Cortex of kidney (tissue), 1 donor: ENCODE measurements at places on chromosomes 12 and 14.

DNA sequence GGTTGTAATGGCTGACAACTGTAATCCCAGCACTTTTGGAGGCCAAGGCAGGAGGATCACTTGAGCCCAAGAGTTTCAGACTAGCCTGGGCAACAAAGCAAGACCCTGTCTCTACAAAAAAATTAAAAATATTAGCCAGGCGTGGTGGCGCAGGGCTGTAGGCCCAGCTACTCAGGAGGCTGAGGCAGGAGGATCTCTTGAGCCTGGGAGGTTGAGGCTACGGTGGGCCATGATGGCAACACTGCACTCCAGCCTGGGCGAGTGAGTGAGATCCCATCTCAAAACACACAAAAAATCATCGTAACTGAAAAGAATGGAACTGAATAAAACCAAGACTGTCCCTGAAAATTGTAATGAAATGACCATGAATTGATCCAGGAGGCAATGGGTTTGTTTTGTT, 6.1 kb downstream of the CAMKK2 start:
- DNase-seq: no peak

DNA sequence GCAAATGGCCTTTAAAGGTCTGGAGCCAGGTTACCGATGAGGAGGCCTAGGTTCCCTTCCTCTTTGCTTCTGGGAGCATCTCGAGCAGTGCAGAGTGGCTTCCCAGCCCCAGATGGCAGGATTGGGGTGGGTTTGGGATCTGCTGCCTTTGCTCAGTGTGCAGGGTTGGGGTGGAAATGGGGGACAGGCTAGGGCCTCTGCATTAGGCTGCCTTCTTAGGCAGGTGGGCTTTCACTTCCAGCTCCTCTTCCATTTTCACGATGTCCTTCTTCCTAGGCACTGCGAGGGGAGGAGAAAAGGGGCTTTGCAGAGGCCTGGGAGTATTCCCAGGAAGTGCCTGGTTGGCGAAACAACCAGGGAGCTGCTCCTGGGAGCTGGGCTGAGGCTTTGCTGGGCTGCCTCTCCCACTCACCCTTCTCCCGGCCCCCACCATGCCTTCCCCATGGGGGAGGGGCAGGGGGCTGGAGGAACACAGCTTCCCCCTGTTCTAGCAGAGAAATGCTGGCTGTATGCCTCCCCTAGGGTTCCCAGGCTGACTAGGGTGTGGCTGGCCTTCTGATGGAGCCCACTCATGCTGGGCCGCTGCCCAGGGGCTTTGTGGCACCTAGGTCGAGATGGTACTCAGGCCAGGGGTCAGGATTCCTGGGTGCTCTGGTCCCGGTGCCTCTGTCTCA, 2.4 kb downstream of the NR4A1 start:
- DNase-seq: no peak

DNA sequence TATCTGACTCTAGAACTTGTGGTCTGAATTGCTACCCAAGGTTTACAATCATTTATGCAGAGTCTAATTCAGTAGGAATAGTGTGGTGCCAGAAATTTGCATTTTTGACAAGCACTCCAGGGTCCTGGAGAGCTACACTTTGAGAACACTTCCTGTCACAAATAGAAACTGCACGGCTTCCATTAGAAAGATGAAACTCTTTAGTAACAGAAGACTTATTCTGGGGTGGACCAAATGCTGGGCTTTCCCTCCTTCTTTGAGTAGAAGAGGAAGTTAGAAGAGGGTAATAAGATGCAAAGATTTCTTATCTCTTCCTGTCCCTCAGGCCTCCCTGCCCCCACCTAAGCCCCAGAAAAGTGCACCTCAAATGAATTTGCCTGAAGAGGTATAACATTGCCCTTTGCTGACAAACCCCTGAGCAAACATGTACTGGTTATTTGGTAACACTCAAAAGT, 28.4 kb downstream of the DGLUCY start:
- no peak for DNase-seq

DNA sequence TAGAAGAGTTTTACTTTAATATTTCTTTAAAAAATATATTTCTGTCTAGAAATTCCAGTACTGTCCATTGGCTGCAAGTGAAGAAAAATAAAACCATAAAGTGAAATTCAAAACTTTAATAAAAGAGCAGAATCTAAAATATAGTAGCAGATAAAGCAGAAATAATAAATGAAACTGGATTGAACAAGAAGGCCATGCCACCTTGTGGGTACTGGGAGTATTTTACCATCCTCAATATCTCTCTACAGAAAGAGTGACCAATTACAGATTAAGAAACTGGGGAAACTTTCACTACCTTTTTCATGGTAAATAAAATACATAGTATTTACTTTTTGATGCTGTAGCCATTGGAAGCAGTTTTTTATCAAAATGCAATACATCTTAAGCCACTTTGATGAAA, 220.5 kb downstream of the BCAT1 start:
- DNase-seq: no peak

DNA sequence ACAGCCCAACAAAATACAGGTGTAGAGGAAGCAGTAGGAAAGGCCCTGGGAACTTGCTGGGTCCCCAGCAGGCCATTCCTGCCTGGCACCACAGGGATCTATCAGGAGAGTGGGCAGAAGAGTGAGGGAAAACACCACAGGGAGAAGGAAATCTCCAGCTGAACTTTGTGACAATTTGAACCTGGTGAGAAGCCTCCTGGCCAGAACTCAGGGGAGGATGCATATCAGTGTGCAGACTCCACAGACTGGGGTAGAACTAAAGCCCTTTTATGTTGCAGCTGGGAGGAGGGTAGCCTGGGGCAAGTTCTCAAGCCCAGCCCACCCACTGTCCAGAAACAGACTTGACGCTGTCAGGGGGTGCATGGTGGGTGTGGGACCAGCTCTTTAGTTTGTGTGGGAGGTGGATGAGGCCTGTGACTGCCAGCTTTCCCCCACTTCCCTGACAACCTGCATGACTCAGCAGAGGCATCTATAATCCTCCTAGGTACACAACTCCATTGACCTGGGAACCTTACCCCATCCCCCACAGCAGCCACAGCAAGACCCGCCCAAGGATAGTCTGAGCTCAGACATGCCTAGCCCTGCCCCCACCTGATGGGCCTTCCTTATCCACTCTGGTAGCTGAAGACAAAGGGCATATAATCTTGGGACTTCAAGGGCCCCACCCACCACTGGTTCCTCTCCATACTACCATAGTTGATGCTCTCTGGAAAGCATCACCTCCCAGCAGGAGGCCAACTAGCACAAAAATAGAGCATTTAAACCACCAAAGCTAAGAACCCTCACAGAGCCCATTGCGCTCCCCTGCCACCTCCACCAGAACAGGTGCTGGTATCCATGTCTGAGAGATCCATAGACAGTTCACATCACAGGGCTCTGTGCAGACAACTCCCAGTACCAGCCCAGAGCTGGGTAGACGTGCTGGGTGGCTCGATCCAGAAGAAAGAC, 28.9 kb downstream of the PNN start:
- DNase-seq: no peak

DNA sequence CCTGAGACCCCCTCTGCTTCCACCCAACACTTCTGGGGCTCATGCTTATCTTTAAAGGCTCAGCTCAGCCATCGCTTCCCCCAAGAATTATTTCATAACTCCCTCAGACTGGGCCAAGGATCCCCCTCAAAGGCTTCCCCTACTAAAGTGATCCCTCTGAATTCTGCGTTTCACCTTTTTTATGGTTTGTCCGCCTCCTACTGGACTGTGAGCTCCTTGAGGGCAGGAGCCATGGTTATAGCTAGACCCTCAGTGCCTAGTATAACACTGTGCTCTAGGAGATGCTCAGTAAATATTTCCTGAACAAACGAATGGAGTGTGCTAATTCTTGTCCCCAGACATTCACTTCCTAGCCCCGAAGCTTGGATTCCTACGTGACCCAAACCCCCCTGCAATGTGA, 20.5 kb upstream of the SRRM4 start:
- DNase-seq: no peak

GRCh38 chr12:74033531-74033930, 504.1 kb upstream of the ATXN7L3B start:
- no peak for DNase-seq

DNA sequence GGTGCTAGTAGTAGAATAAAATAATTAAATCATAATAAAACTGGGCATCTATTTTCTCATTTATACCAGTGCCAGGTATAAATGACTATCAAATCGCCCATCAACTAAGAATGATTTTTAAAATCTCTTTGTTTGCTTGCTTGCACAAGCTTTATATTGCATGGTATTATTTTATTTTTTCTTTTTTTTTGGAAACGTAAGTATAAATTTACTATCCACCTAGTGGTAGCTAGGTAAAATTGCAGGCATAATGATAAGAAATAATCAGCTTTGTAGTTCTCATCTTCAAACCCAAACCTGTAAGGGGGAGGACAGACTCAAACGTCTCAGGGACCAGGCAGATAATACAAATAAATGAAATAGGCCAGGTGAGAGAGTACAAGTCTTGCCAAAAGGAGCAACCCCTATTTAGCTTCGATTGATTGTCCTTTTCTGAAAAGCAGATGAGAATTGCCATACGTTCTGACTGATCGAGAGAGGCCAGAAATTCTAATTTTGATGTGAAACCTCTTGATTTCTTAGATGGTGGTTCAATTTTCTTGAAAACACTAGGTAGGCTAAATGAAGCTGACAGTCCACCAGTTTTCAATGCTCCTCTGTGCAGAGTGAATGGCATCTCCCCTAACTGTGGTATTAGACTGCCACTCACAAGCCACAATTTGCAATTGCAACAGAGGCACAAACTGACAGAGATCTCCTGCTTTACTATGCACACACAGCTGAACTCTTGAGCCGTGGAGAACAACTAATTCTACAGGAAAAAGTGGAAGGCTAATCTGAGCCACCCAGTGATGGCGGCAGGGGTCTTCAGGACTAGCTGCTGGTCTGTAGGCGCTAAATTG, 189.3 kb downstream of the DACT1 start:
- DNase-seq: no peak

DNA sequence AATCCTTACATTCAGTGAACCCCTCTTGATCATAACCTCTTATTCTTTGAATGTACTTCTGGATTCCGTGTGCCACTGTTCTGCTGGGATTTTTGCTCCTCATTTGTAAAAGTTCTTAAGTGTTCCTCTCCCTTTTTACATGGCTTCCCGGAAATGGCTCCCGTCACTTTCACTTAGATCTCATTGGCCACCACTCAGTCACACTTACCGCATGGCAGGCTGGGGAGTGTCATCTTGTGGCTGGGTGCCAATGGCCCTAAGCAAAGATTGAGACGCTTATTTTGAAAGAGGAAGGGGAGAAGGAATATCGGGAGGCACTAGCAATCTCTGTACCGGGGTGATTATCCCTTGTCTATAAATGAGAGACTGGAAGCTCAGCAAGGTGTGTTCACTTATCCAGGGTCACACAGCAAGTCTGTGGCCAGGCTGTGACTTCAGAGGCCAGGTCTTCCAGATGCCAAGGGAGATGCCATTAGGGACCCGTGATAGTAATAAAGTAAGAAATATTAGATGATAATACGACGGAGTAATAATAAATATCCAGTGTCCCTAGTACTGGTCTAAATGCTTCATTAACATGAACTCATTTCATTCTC, 68.8 kb downstream of the RNFT2 start:
- no peak for DNase-seq

DNA sequence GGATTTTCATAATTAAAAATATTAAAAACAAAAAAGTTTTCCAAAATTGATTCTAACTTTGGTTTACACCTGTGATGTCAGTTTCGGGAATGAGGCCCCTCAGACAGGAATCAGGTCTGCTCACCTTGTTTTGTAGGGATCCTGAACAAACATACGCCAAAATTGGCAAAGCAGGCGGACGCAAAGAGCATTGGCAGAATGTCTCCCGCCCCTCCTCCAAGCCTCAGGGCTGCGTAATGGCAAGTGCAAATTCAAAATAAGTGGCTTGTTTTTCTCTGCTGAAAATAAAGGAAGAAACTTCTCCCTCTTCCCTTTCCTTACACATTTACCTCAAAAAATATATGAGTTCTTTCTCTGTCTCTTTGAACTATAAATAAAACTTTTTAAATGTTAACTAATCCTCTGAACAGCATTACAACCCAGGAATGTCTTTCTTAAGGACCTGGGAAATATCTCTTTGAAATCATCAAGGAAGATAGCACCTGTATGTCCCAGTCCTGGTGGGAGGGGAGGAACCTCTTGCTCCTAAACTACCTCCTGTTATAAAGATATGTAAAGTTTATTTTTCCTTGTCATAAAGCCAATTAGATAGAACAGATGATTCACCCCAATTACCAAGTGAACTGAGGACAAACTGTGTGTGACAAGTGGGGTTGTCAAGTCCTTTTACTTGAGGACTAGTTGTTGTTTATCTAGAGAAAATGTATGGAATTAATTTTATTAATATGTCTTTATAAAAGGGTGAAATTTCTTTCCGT, 16.5 kb downstream of the OR6J1 start:
- no peak for DNase-seq

- DNase-seq: no peak
Measured at GRCh38 chr12:52434760-52435530, 774 bp upstream of the KRT75 start.

DNA sequence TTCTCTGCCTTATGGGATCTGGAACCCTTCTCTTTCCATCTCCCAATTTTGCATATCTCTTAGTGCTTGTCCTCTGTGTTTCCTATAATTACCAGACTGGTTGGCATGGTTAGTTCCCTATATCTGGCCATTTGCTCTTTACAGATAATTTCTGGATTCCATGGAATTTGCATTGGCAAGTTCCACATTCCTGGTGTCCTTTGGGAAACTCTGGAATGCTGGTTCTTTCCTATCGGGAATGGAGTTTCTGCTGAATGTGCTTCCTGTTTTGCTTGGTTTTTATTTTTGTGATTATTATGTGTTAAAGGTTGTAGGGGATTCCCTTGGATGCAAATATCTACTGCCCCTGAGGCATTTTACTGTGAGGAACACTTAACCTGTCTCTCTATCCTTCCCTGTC, 193.0 kb upstream of the BTG1 start:
- no peak for DNase-seq

DNA sequence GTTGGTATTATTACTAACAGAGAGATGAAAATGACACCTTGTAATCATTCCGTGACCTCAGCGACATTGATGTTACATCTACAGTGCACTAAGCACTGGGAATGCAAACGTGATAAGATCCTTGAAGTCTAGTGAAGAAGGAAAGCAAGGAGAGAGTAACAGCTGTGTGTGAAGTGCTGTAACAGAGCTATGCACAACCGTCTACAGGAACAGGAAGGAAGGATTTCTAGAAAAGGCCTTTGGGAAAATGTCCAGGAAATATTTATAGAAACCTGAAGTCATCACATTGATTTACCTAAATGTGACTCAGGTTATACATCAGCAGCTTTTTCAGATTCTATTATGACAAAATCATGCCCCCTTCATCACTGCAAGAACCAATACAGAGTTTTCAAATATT, 304.2 kb upstream of the AMIGO2 start:
- no peak for DNase-seq

GRCh38 chr12:62783881-62784280, 151.1 kb downstream of the PPM1H start:
- DNase-seq: no peak

- DNase-seq: no peak
Measured at GRCh38 chr12:96454396-96454795, 35.0 kb upstream of the CFAP54 start.
